Esophagus (tissue), 2 donors: ENCODE measurements at places on chromosomes 5 and 9. TPM values are rescaled to one million over a fixed set of nuclear protein-coding genes. Genes with fewer than 3 reads are reported as not detected.

SLC24A2 gene
- not detected for polyA plus RNA-seq

CTXN3 gene
- polyA plus RNA-seq, result 0.04 TPM

ELAVL2 gene
- 0.02 TPM for polyA plus RNA-seq

NXNL2 gene
- 0.15 TPM for polyA plus RNA-seq

MAMDC2 gene
- 3.3 TPM for polyA plus RNA-seq

PKD2L2 gene
- not detected for polyA plus RNA-seq

TMEM215 gene
- not detected for polyA plus RNA-seq

TOR1B gene
- 9.7 TPM for polyA plus RNA-seq

GFPT2 gene
- polyA plus RNA-seq, result 1.9 TPM

AHRR gene
- polyA plus RNA-seq, result 1.2 TPM

MEGF10 gene
- polyA plus RNA-seq, result 0.02 TPM

SPATA24 gene
- polyA plus RNA-seq, result 6.0 TPM

PAEP gene
- polyA plus RNA-seq, result not detected

SH3GL2 gene
- polyA plus RNA-seq, result 0.11 TPM

PCDHB13 gene
- polyA plus RNA-seq, result 0.29 TPM

DNAJB5 gene
- 8.9 TPM for polyA plus RNA-seq

C1QTNF2 gene
- 0.69 TPM for polyA plus RNA-seq

EPB41L4B gene
- polyA plus RNA-seq, result 1.3 TPM

NDUFS4 gene
- polyA plus RNA-seq, result 90.3 TPM
